ENCODE measurements at places on chromosomes 7 and 10. TPM values are rescaled to one million over a fixed set of nuclear protein-coding genes. Genes with fewer than 3 reads are reported as not detected.

- DNase-seq, result no peak
These were observed 339.8 kb downstream of the SEMA3D start for GRCh38 chr7:84847038-84847437.

- peak; percentile 56 for DNase-seq
These were observed 112.8 kb downstream of the CDK14 start for GRCh38 chr7:90708841-90709317.

DNA sequence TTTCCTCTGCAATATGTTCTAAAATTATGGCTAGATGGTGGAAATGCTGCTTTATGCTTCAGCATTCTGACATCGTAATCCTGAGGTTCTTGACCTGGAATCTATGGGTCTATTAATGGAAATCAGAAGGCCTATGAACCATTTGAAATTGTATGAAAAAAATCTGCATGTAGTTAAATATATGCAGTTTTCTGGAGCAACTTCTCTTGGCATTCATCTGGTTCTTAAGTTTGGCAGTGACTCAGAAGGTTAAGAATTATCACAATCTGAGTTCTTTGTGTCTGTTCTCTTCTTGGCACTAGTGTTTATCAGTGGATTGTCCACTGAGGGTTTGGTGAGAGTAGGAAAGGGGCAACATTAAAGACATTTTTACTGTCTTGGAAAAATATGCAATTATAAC, 71.1 kb upstream of the FZD1 start:
- DNase-seq, result no peak

DNA sequence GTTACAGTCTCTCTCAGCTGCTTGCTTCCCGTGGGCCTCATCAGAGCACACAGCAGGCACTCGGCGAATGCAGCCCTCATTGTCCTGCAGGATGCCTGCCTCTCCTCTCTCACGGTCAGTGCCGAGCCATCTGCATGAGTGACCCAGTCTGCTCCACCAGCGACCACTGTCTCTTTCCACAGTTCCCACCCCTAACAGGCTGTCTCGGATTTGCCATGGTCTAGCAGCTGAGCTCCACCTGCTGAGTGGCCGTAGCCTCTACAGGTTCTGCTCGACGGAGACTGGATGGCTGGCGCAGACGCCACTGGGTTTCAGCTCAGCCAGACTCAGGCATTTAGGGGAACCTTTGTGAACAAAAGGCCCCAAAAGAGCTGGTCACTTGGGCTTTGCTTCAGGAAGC, 209.4 kb upstream of the FOXK1 start:
- DNase-seq, result no peak

The SLC13A4 gene
- not detected for total RNA-seq

Data from Daoy (cell line).